Aorta (tissue), 5 donors: ENCODE measurements at places on chromosomes 2 and 18.

- no peaks in the 10 kb centered on the region for H3K27me3 ChIP-seq
- H3K4me1 ChIP-seq: peaks cover 9% of the 10 kb centered on the region
- H3K27ac ChIP-seq: peak overlapping the region; percentile 98
- DNase-seq: no peak
Measured at GRCh38 chr2:36449213-36449612, 93.6 kb downstream of the CRIM1 start.

DNA sequence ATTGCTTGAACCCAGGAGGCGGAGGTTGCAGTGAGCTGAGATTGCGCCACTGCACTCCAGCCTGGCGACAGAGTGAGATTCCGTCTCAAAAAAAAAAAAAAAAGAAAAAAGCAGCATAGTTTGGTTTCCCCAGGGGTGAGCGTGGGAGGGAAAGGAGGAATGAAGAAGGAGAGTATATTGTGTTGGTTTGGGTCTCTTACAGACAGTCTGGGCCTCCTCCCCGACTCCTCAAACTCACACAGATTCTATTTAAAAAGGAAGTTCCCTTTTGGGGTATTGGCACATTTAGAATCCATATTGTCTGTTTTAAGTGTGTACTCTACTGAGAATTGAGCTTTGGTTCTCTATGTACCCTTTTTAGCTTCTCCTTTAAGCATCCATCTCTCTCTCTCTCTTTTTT is 27.4 kb upstream of the SLC20A1 start:
- no peak overlapping the region for H3K27ac ChIP-seq
- no peak overlapping the region for H3K4me3 ChIP-seq
- no peaks in the 10 kb centered on the region for H3K27me3 ChIP-seq
- no peak for DNase-seq
- H3K36me3 ChIP-seq: no peaks in the 10 kb centered on the region

GRCh38 chr18:51153659-51154371 is 43.7 kb downstream of the MEX3C start:
- no peaks in the 10 kb centered on the region for H3K36me3 ChIP-seq
- no peaks in the 10 kb centered on the region for H3K27me3 ChIP-seq
- H3K27ac ChIP-seq: no peak overlapping the region
- H3K4me1 ChIP-seq: no peaks in the 10 kb centered on the region

DNA sequence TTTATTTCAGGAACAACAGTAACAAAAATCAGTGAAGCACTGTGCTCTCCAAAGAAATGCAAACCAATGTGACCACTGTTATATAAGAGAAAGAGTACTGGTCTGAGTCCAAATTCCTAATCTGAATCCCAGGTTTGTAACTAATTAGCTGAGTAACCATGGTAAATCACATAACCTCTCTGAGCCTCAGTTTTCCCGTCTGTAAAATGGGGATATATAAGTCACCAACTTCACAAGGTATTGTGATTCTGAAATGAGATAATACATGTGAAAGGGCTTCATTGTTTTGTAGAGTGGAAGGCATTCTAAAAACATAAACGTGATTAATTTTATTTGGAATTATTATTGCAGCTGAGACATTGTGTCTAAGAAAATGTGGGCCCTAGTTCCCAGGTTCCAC is 91.3 kb upstream of the YPEL5 start:
- no peak overlapping the region for H3K4me3 ChIP-seq
- no peak overlapping the region for H3K27ac ChIP-seq
- DNase-seq: no peak
- H3K4me1 ChIP-seq: no peaks in the 10 kb centered on the region

DNA sequence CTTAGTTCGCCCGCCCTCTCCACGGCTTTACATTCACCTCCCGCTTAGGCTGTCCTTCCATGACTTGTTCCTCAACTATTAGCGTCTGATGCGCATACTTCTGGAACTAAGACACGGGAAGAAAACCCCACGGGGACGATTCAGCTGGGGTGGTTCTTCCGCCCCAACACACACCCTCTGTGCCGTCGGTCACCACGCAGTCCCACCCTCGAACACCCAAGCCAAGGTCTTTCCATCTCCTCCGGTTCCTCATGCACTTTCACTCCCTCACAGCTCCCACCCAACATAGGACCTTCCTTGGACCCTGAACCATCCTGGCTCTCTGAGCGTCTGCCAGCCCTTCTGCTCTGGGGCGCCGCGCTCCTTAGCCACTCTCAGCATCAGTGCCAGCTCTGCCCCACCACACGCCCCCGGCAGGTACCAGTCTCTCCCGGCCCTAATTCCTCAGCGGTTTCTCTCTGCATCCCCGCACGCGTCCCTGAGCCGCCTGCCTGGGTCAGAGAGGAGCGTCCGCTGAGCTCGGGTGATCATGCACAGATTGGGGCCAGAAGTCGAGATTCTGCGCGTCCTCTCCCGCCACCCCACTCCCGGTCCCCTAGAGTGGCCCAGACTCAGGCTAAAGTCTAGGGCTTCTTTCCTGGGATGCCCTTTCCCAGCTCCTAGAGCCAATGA is 522 bp upstream of the SRD5A2 start:
- no peak for DNase-seq
- no peak overlapping the region for H3K4me3 ChIP-seq
- no peaks in the 10 kb centered on the region for H3K27me3 ChIP-seq
- H3K36me3 ChIP-seq: no peaks in the 10 kb centered on the region
- H3K4me1 ChIP-seq: no peaks in the 10 kb centered on the region
- no peak overlapping the region for H3K27ac ChIP-seq

- H3K4me3 ChIP-seq: no peak overlapping the region
- H3K4me1 ChIP-seq: no peaks in the 10 kb centered on the region
- H3K36me3 ChIP-seq: no peaks in the 10 kb centered on the region
- DNase-seq: no peak
Measured at GRCh38 chr2:11949732-11950523, 203.5 kb downstream of the LPIN1 start.

- DNase-seq: no peak
- H3K4me3 ChIP-seq: no peak overlapping the region
- H3K27ac ChIP-seq: no peak overlapping the region
Measured at GRCh38 chr18:34651586-34652369, 58.3 kb upstream of the DTNA start.

GRCh38 chr18:68757126-68757525 is 40.8 kb upstream of the CCDC102B start:
- H3K4me3 ChIP-seq: no peak overlapping the region
- no peaks in the 10 kb centered on the region for H3K36me3 ChIP-seq
- H3K27me3 ChIP-seq: no peaks in the 10 kb centered on the region

GRCh38 chr2:162559194-162559593 is 215.3 kb downstream of the GCA start:
- DNase-seq: no peak
- no peak overlapping the region for H3K27ac ChIP-seq
- no peaks in the 10 kb centered on the region for H3K4me1 ChIP-seq
- no peaks in the 10 kb centered on the region for H3K36me3 ChIP-seq

DNA sequence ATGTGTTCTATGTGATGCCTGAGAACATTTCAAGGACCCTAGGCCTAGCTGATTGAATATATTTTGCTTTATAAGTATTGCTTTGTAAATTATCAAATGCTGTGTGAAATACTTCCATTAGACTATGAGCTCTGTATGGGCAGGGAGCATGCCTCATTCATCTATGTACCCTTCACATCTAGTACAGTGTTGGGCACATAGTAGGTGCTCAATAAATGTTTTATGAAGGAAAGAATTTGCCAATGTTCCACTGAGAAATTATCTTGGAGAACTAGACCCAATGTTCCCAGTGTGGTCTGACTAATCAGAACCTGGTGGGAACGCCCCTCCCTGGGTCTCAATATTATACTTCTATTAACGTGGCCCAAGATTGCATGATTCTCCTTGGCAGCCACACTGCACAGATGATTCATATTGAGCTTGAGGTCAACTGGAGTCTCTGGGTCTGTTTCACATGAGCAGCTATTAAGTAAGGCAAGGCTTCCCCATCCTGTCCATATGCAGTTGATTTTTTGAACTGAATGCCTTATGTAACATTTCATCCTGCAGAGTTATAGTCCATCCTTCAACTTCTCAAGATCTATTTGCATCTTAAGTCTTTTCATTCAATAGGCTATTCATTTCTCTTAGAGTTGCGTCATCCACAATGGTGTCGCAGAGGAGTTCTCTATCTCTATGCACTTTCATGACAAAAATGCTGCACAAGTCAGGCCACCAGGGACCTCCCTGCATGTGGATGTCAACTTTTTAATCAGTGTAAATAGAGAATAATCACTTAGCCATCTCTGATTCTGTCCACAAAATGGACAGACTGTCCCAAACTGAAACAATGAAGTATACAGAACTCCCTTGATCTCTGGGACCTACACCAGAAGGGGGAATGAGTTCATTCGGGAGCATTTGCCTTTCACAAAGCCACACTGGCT is 257.6 kb downstream of the CYP26B1 start:
- no peaks in the 10 kb centered on the region for H3K36me3 ChIP-seq
- no peaks in the 10 kb centered on the region for H3K4me1 ChIP-seq
- H3K27me3 ChIP-seq: no peaks in the 10 kb centered on the region

DNA sequence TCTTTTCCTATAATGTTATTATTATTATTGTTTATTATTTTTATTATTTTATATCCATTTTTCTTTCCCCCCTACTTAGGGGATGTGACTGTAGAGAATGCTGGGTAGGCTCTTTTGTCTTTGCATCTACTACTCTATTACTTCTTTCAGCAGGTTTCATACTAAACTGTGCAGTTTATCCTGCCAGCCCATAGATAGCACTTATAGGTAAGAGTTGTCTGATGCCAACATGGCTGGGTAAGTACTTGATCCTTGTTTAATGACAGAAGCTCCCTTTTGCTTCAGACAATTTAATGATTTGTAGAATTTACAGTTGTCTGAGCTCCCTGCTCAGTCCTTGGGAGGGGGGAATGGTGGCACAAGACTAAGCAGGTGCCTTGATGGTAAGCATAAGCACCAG is 262.9 kb upstream of the CDH2 start:
- no peak overlapping the region for H3K27ac ChIP-seq
- DNase-seq: no peak
- no peaks in the 10 kb centered on the region for H3K36me3 ChIP-seq

GRCh38 chr2:168685600-168686451 is 116.6 kb upstream of the NOSTRIN start:
- no peak for DNase-seq
- H3K4me3 ChIP-seq: no peak overlapping the region
- H3K27ac ChIP-seq: no peak overlapping the region
- H3K27me3 ChIP-seq: no peaks in the 10 kb centered on the region

GRCh38 chr2:23916727-23917405 is 10.1 kb downstream of the ATAD2B start:
- DNase-seq: no peak
- no peak overlapping the region for H3K4me3 ChIP-seq
- H3K4me1 ChIP-seq: peaks cover 10% of the 10 kb centered on the region
- H3K27ac ChIP-seq: no peak overlapping the region
- no peaks in the 10 kb centered on the region for H3K27me3 ChIP-seq

GRCh38 chr2:20593072-20594034 is 57.5 kb downstream of the HS1BP3 start:
- no peaks in the 10 kb centered on the region for H3K36me3 ChIP-seq
- H3K4me3 ChIP-seq: no peak overlapping the region
- H3K27ac ChIP-seq: no peak overlapping the region

- no peaks in the 10 kb centered on the region for H3K4me1 ChIP-seq
- no peak overlapping the region for H3K27ac ChIP-seq
- H3K4me3 ChIP-seq: no peak overlapping the region
- H3K36me3 ChIP-seq: no peaks in the 10 kb centered on the region
- no peaks in the 10 kb centered on the region for H3K27me3 ChIP-seq
Measured at GRCh38 chr2:48927355-48927754, 171.8 kb upstream of the LHCGR start.

DNA sequence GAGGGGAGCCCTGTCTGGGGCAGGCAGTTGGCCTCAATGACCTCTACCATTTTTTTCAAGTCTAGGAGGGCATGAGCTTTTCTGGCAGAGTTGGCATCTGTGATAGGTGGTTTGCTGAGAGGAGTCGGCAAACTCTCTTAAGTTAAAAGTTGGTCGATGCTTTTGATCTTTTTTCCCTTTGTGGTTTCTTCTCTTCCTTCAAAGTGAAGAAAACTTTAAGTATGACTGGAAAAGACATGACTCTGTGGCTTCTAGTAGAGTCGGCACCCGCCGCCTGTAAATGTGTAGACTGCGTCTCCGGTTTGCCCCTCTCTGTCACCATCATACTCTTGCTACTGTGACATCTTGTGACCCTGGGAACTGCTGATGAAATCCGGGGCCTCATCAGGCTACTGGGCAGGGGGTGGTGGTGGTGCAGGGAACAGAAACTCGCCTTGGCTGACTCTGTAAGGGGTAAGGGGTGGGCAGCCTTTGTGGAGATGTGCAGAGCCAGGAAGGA is 21.1 kb downstream of the INPP5D start:
- no peak for DNase-seq
- no peaks in the 10 kb centered on the region for H3K4me1 ChIP-seq
- no peak overlapping the region for H3K4me3 ChIP-seq
- no peaks in the 10 kb centered on the region for H3K27me3 ChIP-seq

DNA sequence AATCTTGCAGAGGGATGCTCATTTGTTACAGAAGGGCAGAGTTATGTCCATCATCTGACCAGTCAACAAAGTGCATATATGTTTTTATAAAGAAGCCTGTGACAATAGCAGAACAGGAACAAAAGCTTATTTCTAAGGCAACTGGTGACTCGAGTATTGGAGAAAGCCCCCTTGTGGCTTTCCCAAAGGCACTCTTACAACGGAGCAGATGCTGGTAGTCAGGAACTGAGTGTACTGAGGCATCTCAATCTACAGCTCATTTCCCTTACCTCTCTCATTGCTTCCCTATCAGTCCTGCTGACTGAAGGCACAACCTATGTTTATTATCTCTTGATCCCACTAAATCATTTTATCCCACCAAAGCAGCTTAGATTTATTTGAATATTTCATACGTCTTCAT is 557.1 kb upstream of the CHAC2 start:
- H3K4me1 ChIP-seq: no peaks in the 10 kb centered on the region
- no peak overlapping the region for H3K27ac ChIP-seq
- H3K4me3 ChIP-seq: no peak overlapping the region
- H3K27me3 ChIP-seq: no peaks in the 10 kb centered on the region
- DNase-seq: no peak

- no peak for DNase-seq
- H3K4me1 ChIP-seq: peaks cover 1% of the 10 kb centered on the region
- H3K4me3 ChIP-seq: no peak overlapping the region
- H3K36me3 ChIP-seq: no peaks in the 10 kb centered on the region
Measured at GRCh38 chr18:29156531-29156930, 979.6 kb upstream of the CDH2 start.

GRCh38 chr2:62334009-62334408 is 138.1 kb downstream of the B3GNT2 start:
- DNase-seq: no peak
- H3K27ac ChIP-seq: no peak overlapping the region
- H3K36me3 ChIP-seq: no peaks in the 10 kb centered on the region
- no peaks in the 10 kb centered on the region for H3K27me3 ChIP-seq

DNA sequence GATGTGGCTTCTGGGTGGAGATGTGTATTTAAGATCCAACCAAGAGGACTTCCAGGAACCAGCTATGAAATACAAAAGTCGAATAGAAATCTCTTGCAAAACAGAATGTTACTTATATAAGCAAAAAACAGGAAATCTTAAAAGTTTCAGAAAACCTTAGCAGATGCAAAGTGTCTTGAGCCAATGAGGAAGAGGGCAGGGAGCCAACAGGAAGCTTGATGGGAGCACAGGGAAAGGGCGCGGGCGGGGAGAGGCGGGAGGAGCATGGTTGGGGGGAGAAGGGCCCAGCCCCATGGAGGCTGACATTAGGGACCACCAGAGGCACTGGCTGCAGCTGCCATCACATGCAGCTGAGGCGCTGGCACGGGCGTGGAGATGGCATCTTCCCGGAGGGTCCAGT is 203.3 kb downstream of the SNTG2 start:
- H3K4me1 ChIP-seq: no peaks in the 10 kb centered on the region
- H3K27ac ChIP-seq: no peak overlapping the region
- no peak overlapping the region for H3K4me3 ChIP-seq
- peak; percentile 74 for DNase-seq
- no peaks in the 10 kb centered on the region for H3K36me3 ChIP-seq

GRCh38 chr2:12847694-12848575 is 131.2 kb downstream of the TRIB2 start:
- H3K4me1 ChIP-seq: no peaks in the 10 kb centered on the region
- no peaks in the 10 kb centered on the region for H3K27me3 ChIP-seq
- no peak overlapping the region for H3K27ac ChIP-seq
- no peak overlapping the region for H3K4me3 ChIP-seq
